Activated CD4-positive, alpha-beta T cell treated with anti-CD3 and anti-CD28 coated beads, Interleukin-10, Interleukin-2, amounts not matched to agents 100 ng/mL and 50 ng/mL, durations not matched to agents 16 hours and 8 hours (primary cell): ENCODE measurements at places on chromosomes 5 and 9.
A peak's percentile ranks its signal among the peaks of the same experiment; 100 is the strongest.

DNA sequence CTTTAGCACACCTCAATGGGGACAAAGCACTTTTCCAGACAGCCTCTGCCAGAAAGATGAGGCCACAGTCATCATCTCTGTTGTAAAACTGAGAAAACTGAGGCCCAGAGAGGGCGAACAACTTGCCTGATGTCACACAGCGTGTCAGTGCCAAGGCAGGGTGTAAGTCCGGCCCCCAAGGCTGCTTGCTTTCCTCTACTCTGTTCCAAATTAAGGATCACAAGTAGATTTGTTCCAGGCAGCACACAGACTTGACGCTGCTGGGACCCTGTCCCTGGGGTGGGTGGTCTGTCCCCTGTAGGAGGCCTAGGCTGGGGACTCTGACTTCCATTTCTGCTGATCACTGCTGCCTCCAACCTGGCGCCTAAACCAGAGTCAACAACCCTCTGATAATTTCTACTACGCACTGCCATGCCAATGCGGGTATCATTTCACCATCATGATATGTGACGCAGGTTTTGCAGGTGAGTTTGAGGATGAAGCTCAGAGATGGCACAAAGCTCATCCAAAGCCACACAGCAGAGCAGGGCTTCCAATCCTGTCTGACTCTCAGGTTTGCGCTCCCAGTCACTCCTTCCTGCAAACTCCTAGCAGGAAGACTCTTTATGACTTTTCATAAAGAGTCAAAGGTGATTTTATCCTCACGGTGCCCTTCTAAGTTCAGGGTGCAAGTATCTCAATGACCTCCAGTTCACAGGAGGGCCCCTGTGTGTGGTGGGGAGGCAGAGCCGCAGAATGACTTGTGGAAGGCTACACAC lies 13.5 kb upstream of the RALGDS start:
- peak; percentile 66 for DNase-seq

DNA sequence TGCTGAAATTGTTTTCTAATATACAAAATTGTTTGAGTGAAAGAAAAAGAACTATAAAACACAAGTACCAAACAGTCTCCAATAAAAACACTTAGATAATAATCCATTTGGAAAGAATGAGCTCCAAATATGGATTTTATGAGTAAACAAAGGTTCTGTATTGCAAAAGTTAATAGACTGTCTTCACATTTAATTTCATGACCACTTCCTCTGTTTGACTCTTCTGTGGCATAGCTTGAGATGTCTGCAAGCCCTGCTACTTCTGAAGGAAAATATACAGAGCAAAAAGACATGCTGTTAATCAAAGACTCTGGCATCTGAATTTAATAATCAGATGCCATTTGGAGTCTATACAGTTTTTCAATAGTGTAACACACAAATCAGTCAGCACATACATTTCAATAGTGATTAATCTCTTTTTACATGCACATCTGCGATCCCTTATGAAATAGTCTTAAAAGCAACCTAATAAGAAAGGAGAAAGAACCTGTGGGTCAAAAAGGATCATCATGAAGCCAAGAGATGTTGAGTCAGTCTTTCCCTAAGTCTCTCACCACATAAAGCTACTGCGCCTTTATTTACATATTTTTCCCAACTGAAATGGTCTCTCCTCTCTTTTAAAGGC lies 165.4 kb upstream of the LHFPL2 start:
- no peak for DNase-seq

DNA sequence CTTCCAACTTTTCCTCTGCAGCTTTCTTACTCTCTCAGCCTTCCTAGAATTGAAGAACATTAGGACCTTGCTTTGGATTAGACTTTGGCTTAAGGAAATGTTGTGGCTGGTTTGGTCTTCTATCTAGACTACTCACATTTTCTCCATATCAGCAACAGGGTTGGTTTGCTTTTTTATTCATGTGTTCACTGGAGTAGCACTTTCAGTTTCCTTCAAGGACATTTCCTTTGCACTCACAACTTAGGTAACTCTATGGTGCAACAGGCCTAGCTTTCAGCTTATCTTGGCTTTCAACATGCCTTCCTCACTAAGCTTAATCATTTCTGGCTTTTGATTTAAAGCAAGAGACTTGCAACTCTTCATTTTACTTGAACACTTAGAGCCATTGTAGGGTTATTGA lies 153.1 kb downstream of the CCDC192 start:
- DNase-seq: peak; percentile 50

DNA sequence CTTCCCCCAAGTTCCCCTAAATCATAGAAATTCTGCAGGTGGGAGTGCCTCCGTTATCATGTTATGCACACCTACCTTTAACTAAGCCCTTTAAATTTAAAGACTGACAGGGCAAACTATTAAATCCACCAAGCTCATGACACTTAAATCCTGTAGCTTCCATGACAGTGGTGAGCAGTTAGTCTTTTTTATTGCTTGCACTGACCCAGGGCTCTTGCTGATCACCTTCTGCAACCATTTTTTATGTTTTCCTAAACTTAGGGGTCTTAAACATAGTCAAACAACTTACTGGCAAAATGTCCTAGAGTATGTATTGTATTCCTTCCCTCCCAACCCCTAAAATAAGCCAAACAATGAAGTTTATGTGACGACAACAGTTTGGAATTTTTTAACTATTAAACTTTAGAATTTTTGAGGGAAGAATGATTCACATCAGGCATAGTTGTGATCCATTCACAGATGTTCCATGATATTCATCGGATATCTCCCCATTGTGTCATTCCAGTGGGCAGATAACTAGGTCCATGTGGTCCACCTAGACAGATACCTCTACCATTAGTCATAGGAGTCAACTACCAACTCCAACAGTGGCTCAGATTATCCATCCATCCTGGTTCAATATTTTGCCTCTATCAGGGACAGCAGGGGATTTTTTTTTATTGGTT lies 283.1 kb downstream of the ADAMTS6 start:
- DNase-seq: no peak

DNA sequence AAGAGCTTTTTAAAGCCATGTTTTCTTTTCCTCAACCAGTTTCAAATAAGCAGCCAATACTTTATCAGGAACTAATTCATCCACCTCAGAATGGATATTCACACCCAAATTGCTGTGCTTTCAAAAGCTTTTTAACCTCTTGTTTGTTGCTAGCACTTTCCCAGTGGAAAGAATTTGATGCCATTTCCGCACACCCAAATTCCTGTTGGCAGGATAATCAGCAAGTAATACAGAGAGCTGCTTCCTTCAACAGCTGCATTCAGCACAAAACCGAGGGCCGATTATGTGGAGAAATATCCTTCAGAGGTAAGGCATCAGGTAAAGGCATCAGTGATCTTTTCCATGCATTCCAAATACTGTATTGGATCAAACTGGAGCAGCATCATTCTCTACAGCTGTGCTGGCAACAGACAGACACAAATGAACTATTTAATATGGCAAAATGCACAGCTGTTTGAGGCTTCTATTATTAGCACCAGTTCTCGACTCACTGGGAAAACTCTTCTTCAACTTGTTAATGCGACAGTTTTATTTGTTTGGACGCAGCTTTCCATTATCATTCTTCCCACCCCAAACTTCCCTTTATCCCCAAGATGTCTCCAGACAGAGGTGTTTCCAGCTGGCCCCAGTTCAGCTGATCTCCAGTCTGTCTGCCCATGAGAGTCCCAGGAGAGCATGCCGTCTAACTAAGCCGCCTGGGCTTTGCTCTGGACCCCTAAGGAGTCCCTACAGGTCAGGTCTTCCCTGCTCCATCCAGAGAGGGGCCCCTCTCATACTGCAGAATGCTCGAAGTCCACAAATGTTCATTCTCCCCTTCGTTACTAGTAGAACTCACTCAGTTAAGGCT lies 22.2 kb upstream of the MGAT1 start:
- no peak for DNase-seq

DNA sequence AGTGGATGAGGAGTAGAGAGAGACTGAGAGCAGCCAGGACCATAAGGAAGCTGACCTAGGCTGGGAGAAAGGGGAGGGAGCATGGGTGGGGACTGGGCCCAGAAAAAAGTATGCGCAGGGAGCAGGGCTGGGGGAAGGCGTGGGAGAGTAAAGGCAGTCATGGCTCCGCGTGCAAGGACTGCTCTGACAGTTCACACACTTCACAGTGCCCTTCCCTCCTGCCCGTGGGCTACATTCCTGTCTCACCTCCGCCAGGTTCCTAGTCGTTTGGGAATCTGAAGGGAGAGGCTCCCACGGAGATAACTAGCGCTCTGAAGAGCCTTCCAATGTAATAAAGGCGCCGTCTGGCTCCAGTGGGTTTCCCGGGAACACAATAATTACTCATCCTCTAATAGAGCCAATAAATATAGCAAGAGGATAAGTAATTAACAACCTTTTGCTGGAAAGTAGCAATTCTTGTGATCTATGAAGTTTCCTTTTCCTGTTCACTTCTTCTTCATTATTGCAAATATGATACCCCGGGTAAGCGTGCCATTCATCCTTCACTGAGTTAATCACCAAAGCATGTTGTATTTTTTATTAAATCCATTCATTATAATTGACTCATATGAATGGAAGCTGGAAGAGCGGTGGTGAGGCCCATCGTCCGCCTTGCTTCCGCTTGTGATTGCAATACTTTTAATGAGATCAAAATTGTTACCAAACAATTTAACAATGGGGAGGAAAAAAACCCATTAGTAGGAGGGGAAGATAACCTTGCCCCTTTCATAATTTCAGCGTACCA lies 39.3 kb downstream of the TTLL11 start:
- DNase-seq: no peak

GRCh38 chr9:69579760-69580581 lies 92.2 kb downstream of the APBA1 start:
- no peak for DNase-seq

- peak; percentile 32 for DNase-seq
Measured at GRCh38 chr9:127166651-127167524, 44.5 kb upstream of the ANGPTL2 start.
